ENCODE measurements at places on chromosomes 1 and 21. TPM values are rescaled to one million over a fixed set of nuclear protein-coding genes. Genes with fewer than 3 reads are reported as not detected.

The CAMK2N1 gene
- 12.3 TPM for total RNA-seq

The DNM3 gene
- 4.7 TPM for total RNA-seq

The RGS5 gene
- total RNA-seq: 297 TPM

The IL19 gene
- not detected for total RNA-seq

The RPS6KA1 gene
- total RNA-seq: 13.9 TPM

The CD53 gene
- total RNA-seq: 30.2 TPM

The RGS8 gene
- not detected for total RNA-seq

The ATAD3C gene
- 0.14 TPM for total RNA-seq

The AMY1A gene
- not detected for total RNA-seq

The FCGR3A gene
- 41.0 TPM for total RNA-seq

The TNNT2 gene
- total RNA-seq: not detected

The CCT3 gene
- total RNA-seq: 124 TPM

The KRTAP7-1 gene
- total RNA-seq: not detected

The TTC39A gene
- 0.81 TPM for total RNA-seq

The SH2D5 gene
- total RNA-seq: 2.1 TPM

The ECM1 gene
- 51.9 TPM for total RNA-seq

The OR2T11 gene
- not detected for total RNA-seq

The CLDN17 gene
- not detected for total RNA-seq

The TRIM67 gene
- not detected for total RNA-seq

The PSMG1 gene
- total RNA-seq: 30.9 TPM

The RBM11 gene
- total RNA-seq: 0.46 TPM

The LIN28A gene
- total RNA-seq: not detected

The OR2T29 gene
- not detected for total RNA-seq

The S100A9 gene
- total RNA-seq: 158 TPM

The FCGR3B gene
- 9.3 TPM for total RNA-seq

The LCE1F gene
- total RNA-seq: not detected

The CRABP2 gene
- 9.2 TPM for total RNA-seq

The GRIK1 gene
- total RNA-seq: 0.19 TPM

The SYNC gene
- 102 TPM for total RNA-seq

The PIGM gene
- 5.5 TPM for total RNA-seq

The URB2 gene
- total RNA-seq: 7.5 TPM

The PLA2G4A gene
- 18.4 TPM for total RNA-seq

The ELAPOR1 gene
- total RNA-seq: 0.38 TPM

The TIMM17A gene
- total RNA-seq: 47.5 TPM

The CD1B gene
- total RNA-seq: not detected

The GIPC2 gene
- total RNA-seq: 3.0 TPM

The CFHR4 gene
- not detected for total RNA-seq

The NCAM2 gene
- 7.0 TPM for total RNA-seq

The PBX1 gene
- 84.2 TPM for total RNA-seq

The IL20 gene
- total RNA-seq: not detected

The HORMAD1 gene
- 0.65 TPM for total RNA-seq

The TFAP2E gene
- total RNA-seq: 0.65 TPM

The SLC16A4 gene
- 8.0 TPM for total RNA-seq

The CHD5 gene
- 2.4 TPM for total RNA-seq

The LDLRAD2 gene
- 0.28 TPM for total RNA-seq

The ST6GALNAC5 gene
- total RNA-seq: 6.0 TPM

The TMEM52 gene
- total RNA-seq: not detected

The SPRR2F gene
- not detected for total RNA-seq

The TRNP1 gene
- 10.7 TPM for total RNA-seq

The RABGAP1L gene
- total RNA-seq: 41.4 TPM

The GBP6 gene
- not detected for total RNA-seq

The ZNF695 gene
- total RNA-seq: 0.23 TPM

The RPE65 gene
- 0.19 TPM for total RNA-seq

The DPYD gene
- 40.3 TPM for total RNA-seq

The COP1 gene
- total RNA-seq: 41.5 TPM

The C4BPB gene
- 3.3 TPM for total RNA-seq

The CELA2A gene
- total RNA-seq: not detected

The SLAMF1 gene
- total RNA-seq: 0.32 TPM
